ENCODE measurements at places on chromosomes 3 and 15.

GRCh38 chr3:195854628-195855294, 43.0 kb upstream of the MUC4 start:
- DNase-seq = no peak

GRCh38 chr15:36458411-36458810, 121.0 kb upstream of the CDIN1 start:
- DNase-seq = no peak

GRCh38 chr3:45181496-45181895, 35.3 kb upstream of the CDCP1 start:
- DNase-seq = no peak

DNA sequence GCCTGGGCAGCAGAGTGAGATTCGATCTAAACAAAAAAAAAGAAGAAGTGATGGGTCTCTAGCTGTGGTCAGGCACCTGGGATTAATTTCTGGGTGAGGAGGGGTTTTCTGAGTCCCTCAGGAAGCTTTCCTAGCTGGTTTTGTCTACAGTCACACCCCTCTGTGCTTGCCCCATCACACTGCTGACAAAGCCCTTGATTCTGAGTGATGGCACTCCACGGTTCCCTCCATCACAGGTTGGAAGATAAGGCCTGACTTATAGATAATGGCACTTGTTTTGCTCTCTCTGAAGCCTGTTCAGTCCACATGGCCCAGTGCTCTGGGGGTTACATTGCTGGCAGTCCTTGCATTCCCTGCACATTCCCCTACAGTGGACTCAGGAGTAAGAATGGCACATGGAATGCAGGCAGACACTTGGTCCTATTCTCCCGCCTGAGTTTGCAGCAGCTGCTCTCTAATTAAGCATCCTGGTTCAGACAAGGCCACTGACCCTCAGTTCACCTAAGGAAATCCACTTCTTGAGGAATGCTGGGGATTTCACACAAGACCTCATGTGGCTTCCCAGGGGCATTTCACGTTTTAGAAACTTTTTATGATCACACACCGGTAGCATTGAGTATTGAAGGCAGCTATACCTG, 81.0 kb upstream of the NMNAT3 start:
- DNase-seq = no peak

- no peak for DNase-seq
Measured at GRCh38 chr3:87694678-87695077, 364.1 kb downstream of the CGGBP1 start.

- no peak for DNase-seq
Measured at GRCh38 chr3:73378207-73378606, 246.5 kb downstream of the PDZRN3 start.

DNA sequence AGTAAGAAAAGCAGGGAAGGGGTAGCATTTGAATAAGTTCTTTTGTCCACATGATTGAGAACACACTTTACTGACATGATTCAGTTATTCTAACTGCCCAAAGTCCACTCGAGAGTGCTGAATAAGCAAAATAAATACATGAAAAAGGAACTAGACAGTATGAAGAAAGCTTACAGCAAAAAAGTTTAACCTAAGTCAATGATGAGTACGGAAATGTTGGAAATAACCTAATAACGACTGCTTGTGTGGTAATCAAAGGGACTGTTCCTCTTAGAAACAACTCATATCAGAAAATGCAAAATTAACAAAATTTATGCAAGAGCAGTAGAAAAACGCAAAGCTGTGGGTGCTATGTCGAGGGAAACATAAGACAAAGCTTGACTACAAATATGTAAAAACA, 36.6 kb downstream of the DMXL2 start:
- DNase-seq = no peak

DNA sequence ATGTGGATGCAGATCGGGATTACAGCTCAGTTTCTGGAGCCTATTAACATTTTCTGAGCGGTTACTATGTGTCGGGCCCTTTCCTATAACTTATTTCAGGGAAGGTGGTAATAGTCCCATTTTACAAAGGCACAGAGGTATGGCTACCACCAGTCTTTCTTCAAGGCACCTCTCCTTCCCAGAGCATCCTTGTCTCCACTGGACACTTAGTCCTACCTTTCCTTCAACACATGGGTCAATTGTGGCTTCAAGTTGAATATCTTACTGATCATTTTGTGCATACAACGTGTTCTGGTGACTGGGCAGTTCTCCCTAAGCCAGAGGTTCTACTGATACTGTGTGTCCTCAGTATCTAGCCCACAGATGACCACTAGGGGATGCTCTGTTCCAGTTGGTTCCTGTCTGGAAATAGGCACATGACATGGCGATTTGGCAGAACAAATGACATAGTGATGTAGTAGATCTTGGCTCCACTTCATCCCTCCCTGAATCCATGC, 60.7 kb upstream of the CMTM8 start:
- DNase-seq = peak; percentile 36

- DNase-seq = no peak
Measured at GRCh38 chr3:97835761-97836160, 13.9 kb downstream of the CRYBG3 start.

DNA sequence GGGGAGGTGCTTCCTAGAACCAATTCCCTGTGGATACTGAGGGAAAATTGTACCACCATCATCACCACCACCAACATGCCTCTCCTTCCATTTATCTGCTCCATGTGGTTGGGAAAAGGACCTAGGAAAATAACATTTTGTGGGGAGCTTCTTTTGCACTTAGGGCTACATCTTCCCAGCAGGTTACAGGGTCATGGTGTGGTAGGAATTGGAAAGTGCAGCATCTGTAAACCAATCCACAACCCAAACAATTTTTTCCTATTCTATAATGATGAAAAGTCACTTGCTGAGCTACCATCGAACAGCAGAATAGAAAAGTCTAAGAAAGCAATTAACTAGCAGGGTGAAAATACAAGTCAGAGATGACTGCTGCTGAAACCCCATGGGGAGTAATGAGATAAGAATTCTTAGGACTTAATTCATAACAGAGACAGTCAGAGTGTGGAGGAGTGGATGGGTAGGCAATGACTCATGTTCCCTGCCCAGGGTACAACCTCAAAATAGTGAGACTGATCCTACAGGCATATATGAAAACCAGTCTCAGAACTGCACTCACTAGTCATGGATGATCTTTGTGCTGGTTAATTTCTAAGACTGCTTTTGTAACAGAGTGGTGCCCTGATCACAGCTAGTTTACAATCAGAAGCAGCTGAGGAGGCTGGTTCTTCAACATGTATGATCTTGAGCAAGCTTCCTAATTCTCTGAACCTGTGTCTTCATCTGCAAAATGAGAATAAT, 38.1 kb upstream of the LEKR1 start:
- DNase-seq = no peak
